ENCODE measurements at places on chromosomes 16 and 17. TPM values are rescaled to one million over a fixed set of nuclear protein-coding genes. Genes with fewer than 3 reads are reported as not detected.
A peak's percentile ranks its signal among the peaks of the same experiment; 100 is the strongest.

GRCh38 chr17:12667299-12667958, 1.7 kb downstream of the MYOCD start:
- no peak for DNase-seq

DNA sequence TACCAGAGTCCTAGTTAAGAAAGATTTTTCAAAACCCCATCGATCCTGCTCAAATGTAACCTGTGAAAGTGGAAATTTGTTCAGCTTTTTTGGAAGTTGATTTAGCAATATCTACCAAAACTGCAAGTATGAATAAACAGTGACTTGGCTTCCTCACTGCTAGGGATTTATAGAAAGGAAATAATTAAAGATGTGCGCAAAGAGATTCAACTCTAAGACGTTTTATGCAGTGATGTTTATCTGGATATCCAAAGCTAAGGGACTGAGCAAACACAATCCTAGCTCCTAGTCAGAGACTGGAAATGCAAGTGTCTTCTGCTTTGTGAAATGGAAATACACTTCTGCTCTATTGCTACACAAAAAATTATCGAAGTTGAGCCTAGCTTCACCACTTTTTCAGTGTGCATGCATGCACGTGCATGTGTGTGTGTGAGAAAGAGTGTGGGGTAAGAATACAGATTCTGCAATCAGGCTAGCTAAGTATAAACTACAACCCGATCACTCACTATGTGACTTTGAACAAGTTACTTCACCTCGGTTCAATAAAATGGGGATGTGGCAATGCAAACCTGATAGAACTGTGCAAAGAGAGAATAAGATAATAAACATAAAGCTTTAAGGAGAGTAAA, 52.1 kb upstream of the FOXF1 start:
- no peak for DNase-seq

GRCh38 chr17:56269556-56270389, 116.5 kb downstream of the ANKFN1 start:
- DNase-seq: peak; percentile 87

DNA sequence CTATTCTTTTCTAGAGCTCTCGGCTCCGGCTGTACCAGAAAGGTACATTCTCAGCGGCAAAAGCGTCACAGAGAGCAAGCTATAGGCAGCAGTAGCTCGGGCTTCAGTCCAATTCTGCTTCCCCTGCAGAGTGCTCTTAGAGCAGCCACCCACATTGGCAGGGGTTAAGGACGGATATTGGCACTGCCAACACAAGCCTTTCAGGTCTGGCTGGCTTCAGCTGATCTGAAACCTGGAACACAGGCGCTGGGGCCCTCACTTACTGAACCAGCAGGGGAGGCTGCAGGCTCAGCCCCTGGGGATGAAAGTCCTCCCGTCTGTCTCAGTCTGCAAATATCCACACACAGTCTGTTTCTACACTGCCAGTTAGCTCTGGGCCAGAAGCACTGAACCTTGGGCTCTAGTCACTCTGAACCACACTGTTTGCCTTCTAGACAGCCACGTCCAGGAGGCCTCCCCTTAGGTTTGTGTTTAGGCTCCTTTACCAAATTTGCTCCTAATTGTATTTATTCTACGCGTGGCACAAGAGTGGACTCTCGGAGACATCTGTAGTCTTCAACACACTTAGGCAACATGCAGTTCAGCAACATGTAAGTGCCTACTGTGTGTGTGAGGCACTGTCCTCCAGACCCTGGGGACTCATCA, 40.1 kb downstream of the HIC1 start:
- peak; percentile 23 for DNase-seq

Gene CLEC18B
- 0.59 TPM for total RNA-seq

Gene PRR11
- total RNA-seq: 4.0 TPM

Measured in skin of body (tissue), 3 donors.